ENCODE measurements at places on chromosomes 4 and X.

DNA sequence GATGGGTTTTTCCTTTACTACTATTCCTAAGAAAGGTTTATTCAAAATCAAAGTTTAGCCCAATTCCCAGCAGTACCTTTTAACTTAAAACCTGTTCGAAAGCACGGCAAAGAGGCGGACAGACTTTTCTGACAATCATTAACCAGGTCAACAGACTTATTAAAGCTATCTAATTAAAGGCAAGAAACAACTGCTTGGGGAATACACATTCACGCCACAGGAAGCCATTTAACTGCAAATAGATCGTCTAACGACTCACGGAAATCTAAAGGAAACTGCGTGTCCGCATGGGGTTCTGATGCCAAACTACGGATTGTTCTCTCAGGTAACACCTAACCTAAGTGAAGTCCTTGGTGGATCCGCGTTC lies 663 bp upstream of the USP53 start:
- peak; percentile 51 for DNase-seq

DNA sequence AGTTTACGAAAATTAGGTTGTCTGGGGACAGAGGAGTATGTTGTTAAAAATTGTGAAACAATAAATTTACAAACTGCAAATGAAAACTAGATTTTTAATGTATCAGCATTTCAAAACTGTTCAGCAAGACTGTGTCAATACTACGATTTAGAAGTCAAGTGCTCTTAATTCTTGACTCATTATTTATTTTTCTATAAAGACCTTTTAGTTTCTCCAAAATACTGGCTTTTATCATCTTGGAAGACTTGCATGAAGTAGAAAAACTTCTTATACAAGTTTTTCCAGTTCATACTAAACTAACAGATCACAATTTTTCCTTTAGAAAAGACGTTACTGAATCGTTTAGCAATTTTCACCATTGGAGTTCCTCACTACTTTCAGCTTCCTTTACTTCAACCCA lies 231.4 kb downstream of the PPP3CA start:
- DNase-seq: no peak

DNA sequence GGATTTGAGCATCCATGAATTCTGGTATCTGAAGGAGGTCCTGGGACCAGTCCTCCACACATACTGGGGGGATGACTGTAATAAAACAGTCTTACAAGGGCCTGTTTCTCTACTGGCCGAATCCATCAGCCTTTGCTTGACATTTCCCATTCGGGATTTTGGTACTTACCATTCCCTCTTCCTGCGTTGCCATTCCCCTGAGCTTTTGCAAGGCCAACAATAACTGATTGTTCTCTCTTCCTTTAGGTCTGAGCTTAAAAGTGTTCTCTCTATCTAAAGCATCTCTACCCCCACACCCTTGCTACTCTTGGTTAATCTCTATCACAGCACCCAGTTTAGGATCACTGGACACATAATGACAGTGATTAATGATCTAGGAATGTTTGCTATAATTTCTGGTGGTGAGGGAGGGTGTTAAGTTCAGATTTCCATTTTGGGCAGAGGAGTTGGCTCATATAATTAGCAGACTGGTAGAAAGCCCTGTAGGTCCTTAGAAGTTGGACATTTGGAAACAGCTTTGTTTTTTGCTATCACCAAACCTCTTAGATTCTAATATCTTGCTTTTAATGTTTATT lies 29.4 kb downstream of the TMA16 start:
- no peak for DNase-seq

- no peak for DNase-seq
Measured at GRCh38 chrX:23820235-23820782, 37.3 kb downstream of the SAT1 start.
